Lower lobe of right lung (tissue), 2 donors: ENCODE measurements at places on chromosomes 6 and 20.

DNA sequence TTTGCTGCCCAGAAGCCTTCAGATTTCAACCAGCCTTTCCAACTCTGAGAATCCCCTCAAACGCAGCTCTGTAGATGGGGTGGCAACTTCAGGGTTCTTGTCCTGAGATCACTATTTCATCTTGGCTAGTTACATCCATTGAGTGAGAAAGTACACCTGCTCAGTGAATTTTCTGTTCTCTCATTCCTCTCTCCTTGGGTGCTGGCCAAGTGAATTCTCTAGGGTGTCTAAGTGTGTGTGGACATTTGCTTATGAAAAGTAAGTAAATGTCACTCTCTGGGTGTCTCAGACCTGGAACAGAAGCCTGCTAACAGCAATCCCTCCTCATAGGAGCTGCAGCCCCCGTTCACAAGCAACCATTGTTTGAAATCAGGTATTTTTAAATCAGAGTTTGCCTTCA is 3.8 kb downstream of the RIN2 start:
- no peak for DNase-seq

- DNase-seq: no peak
Observed at GRCh38 chr6:39812496-39812852, 20.3 kb downstream of the DAAM2 start.

- no peak for DNase-seq
Observed at GRCh38 chr20:54167909-54168872, 5.6 kb downstream of the CYP24A1 start.

GRCh38 chr20:46128310-46129151 is 10.4 kb downstream of the CD40 start:
- no peak for DNase-seq

GRCh38 chr20:51300104-51300503 is 242.4 kb downstream of the NFATC2 start:
- no peak for DNase-seq

- no peak for DNase-seq
Observed at GRCh38 chr6:146289816-146290588, 253.6 kb upstream of the RAB32 start.

DNA sequence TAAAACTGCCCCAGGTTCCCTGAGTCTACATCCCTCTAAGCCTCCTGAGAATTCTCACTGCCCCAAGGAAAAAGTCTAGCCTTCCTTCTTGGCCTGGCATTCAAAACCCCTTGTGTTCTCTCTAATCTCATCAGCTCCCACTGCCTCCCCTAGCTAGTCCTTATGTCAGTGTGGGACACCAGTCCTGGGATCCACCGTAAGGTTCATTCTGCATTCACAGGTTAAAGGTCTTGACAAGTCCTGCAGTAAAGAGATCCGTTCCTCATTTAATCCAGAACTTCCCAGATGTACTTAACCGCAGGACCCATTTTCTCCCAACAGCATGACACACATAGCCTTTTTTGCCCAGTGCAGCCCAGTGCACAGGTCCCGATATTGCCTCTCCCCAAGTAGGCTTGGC is 11.6 kb downstream of the MAPK13 start:
- no peak for DNase-seq

GRCh38 chr20:15945289-15945688 is 628.0 kb downstream of the KIF16B start:
- DNase-seq: no peak

DNA sequence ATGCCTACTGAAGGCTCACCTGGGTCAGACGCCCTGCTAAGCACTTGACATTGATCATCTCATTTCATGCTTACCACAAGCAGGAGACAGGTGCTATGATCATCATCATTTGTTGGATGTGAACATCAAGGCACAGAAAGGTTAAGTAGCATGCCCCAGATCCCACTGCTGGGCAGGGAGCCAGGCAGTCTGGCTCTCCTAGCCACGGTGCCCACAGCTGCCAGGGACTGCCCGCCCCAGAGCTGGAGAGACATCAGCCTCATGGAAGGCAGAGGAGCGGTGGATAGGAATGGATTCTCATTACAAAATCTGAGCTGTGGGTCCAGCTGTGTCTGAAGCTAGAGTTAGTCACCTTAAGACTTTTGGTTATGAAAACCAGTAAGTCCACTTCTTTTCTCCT is 3.6 kb downstream of the SULF2 start:
- no peak for DNase-seq

- peak; percentile 36 for DNase-seq
Observed at GRCh38 chr6:168045141-168045691, 33.8 kb downstream of the FRMD1 start.

- DNase-seq: no peak
Observed at GRCh38 chr6:153125032-153125431, 6.0 kb downstream of the RGS17 start.

GRCh38 chr20:43914311-43915210 is at the start of gene TOX2:
Gene TOX2, plus strand, starts transcription at chr20:43914852. Its CDS starts 40 bp downstream, at chr20:43914892.
- peak; percentile 57 for DNase-seq

GRCh38 chr6:145830612-145831011 is 16.0 kb upstream of the FBXO30 start:
- no peak for DNase-seq

DNA sequence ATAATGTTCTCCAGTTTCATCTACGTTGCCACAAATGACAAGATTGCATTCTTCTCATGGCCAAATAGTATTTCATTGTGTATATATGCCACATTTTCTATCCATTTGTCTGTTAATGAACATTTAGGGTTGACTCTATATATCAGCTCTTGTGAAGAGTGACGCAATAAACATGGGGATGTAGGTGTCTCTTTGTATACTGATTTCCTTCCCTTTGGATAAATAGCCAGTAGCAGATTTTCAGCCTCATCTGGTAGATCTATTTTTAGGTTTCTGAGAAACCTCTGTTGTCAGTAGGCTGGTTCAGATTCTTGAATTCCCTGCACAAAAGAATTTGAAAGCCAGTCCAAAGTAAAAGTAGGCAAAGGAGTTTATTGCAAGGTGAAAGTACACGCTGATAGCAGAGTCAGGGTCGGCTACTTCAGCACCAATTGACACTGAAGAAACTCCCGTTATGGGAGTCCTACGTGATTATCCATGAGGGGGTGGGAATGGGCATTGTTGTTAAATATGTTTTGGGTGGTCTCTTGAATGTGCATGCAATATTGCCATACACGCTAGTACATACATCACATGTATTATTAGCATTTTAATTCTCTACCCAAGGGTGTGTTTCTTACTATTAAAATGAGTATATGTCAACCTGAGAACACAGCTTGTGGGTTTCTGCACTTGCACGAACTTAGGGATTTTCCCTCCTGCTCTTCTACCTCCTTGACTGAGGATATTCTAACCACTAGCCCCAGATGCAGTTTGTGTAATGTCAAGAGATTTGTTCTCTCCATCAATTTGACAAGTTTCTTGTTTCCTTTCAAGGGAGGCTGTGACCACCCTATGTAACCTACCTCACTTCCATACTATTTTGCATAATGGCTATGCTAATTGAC is 14.4 kb upstream of the SLC17A2 start:
- no peak for DNase-seq

- no peak for DNase-seq
Observed at GRCh38 chr20:35116258-35116657, 23.7 kb upstream of the TRPC4AP start.

DNA sequence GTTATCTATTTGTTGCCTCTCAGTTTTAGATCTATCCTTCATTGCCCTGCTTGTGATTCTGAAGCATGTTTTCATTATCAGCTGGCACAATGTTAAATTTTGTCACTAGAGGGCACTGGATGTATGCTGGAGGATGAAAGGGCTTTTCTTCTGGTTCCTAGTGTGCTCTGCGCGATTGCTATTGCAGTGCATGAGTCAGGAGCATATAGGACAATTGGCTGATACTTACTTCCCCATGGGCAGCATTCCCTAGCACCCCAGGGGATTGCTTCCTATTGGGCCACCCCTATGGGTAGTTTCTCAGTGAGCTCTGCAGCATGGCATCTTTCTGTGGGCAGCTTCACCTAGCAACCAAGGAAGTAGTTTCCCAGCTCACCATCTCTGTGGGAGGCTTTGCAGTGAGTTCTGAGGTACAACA is 280.3 kb upstream of the SYNCRIP start:
- no peak for DNase-seq

DNA sequence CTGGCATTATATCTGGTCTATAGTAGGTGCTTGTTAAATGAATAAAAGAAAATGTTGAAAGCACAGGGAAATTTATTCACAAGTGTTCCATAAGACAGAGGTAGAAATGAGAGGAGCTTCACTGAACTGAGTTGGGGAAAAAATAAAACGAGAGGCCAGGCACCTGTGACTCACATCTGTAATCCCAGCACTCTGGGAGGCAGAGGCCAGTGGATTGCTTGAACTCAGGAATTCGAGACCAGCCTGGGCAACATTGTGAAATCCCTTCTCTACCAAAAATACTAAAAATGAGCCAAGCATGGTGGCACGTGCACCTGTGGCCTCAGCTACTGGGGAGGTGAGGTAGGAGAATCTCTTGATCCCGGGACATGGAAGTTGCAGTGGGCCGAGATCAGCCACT is 28.1 kb upstream of the IBTK start:
- DNase-seq: no peak

GRCh38 chr6:36360241-36361054 is 23.8 kb upstream of the BNIP5 start:
- peak; percentile 85 for DNase-seq

DNA sequence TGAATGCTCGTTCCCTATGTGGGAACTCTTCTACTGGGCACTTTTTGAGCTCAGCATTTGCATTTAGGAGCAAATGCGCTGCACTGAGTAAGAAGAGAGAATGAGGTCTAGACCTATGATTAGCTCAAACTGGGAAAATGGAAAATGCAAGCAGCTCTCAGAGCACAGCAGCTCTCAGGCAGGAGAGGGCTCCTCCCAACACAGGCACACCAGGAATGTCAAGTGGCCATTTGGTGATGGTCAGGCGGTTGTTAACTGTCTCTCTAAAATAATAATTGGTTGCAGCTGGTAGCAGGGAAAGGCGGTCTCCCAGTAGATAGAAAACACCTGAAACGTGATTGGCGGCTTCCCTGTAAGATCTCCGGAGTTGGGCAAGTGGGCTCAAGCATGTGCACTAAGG is 162.0 kb upstream of the ECI2 start:
- DNase-seq: no peak

DNA sequence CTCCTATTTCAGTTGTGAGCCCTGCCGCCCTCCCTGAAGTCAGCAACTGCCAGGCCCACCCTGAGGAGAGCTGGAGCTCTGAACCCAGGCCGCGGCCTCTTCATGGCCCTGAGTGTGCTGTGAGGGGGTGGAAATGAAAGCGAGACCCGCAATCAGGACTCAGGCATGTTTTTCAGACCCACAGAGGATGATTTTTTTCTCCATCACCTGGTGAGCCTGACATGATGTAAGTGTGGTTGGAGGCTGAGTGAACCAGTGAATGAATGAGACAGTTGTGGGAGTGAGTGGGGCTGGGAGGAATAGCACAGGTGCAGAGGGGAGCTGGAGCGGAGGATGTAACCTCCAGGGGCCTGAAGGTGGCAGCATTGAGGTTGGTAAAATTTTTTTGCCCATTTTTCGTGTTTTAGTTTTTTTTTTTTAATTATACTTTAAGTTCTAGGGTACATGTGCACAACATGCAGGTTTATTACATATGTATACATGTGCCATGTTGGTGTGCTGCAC is 18.3 kb downstream of the RAET1L start:
- no peak for DNase-seq

DNA sequence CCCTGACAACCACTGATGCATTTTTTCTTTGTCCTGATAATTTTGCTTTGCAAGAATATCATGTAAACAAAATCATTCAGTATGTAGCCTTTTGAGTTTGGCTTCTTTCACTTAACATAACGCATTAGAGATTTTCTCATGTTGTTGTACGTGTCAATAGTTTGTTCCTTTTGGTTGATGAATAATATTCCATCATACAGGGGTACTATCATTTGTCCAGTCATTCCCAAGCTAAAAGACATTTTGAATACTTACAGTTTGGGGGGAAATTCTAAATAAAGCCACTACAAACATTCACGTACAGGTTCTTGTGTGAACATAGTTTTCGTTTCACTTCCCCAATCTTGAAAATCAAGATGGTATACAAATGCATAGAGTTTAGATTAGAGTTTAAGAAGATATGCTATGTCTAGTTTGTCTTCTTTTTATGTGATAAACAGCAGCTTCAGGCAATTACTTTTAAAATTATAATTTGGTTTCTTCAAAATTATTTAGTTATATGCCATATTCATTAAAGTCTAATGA is 5.2 kb downstream of the HAO1 start:
- no peak for DNase-seq

- DNase-seq: no peak
Observed at GRCh38 chr20:47544852-47545251, 43.2 kb downstream of the NCOA3 start.

- no peak for DNase-seq
Observed at GRCh38 chr20:53652090-53652858, 58.6 kb upstream of the ZNF217 start.

DNA sequence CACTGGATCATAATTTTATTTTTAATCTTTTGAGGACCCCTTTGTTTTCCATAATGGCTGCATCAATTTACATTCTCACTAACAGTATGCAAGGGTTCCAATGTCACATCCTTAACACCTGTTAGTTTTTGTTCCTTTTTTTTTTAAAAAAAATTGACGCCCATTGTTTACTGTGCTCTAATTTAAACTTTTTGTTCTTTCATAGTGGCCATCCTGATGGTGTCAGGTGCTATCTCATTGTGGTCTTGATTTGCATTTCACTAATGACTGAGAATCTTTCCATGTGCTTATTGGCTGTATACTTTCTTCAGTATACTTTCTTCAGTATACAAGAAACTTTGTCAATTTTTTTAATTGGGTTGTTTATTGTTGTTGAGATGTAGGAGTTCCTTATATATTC is 347.0 kb downstream of the RNGTT start:
- no peak for DNase-seq

DNA sequence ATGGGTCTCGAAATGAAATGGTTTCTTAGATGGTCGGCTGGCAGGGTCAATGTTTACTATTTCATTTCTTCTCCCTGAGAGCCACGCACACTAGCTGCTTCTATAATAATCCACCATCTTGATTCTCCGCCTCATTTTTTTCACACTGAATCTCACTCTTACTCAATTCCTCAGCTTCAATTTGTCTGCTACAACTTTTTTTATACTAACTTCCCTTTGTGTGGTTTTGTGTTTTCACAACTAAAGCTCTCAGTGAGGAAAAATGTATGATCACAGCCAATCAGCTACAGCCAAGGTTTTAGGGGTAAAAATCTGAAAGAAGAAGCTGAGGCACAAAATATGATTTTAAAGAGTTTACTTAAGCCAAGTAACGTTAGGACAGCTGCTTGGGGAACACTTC is 1309.4 kb downstream of the EPHA7 start:
- DNase-seq: no peak

GRCh38 chr20:58875541-58876134 is 23.1 kb downstream of the GNAS start:
- DNase-seq: no peak

DNA sequence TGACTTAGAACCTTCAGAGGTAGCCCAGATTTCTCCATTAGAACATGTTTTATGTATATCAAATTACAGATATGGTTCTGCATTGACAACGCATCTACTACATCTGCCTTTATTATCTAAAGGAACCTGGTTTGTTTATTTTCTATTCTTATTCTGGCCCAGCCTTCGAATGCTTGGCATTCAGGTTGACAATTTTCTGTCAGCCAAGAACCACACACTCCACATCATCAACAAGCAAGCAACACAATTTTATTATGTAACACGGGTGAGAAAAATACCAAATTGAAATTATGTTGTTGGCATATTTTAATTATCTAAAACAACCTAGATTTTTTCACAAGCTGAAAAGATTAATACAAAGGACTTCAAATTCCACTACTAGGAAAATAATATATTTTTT is 14.6 kb downstream of the MAP3K5 start:
- no peak for DNase-seq

- DNase-seq: no peak
Observed at GRCh38 chr20:43870484-43870883, 44.2 kb upstream of the TOX2 start.

- DNase-seq: no peak
Observed at GRCh38 chr20:62777528-62777830, 18.8 kb upstream of the MRGBP start.
